Neural cell (in vitro differentiated cells): ENCODE measurements at places on chromosomes 6 and 20. TPM values are rescaled to one million over a fixed set of nuclear protein-coding genes. Genes with fewer than 3 reads are reported as not detected.

Gene DYNLRB1
- 103 and 106 TPM in 2 replicates for polyA plus RNA-seq

Gene THEMIS
- 0.22 TPM in 1 of 2 replicates, not detected in the other for polyA plus RNA-seq

Gene GPSM3
- 0.88 and 1.2 TPM in 2 replicates for polyA plus RNA-seq

Gene SDHAF4
- polyA plus RNA-seq: 28.2 and 50.2 TPM in 2 replicates

Gene GRIK2
- polyA plus RNA-seq: 103 and 106 TPM in 2 replicates
